GM19239 (cell line): ENCODE measurements at places on chromosomes 1 and 21.

- no peak for DNase-seq
Observed at GRCh38 chr1:153852170-153852569, 70.6 kb downstream of the GATAD2B start.

GRCh38 chr21:29279558-29279957 is 19.2 kb upstream of the BACH1 start:
- DNase-seq, result no peak

DNA sequence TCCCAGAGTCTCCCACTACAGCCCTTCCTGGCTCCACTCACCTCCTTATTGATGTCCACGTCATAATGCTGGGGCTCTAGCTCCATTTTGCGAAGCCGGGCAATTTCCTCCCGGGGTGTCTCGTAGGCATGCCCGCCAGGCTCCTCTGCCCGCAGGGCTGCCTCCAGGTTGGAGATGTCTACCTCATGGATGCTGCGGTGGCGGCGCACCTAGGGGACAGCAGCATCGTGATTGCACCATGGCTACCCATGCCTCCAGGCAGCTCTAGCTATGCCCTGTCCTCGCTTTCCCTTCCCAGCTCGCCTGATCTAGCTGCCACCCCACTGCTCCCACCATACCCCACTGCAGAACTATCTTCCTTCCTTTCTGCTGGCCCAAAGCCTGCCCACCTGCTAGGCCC is 15.1 kb upstream of the GOLT1A start:
- no peak for DNase-seq

DNA sequence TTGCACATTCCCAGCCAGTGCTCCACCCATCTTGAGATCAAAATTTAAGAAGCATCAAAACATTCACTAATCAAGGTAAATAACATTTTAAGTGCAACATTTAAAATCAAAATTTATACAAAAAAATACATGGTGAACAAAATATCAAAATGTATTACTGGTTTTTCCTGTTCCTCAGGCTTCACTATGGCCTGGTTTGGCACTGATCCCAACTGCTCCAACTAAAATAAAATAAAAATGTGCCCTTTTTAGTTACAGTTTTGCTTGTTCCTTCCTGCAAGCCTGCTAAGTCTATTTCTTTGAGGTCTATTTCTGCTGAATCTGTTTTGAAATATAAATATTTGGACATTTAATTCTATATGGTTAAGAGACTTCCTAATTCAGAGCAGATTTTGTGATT is 54.9 kb downstream of the ADAMTS1 start:
- DNase-seq, result no peak

- no peak for DNase-seq
Observed at GRCh38 chr1:3036447-3037280, 15.4 kb downstream of the ACTRT2 start.

DNA sequence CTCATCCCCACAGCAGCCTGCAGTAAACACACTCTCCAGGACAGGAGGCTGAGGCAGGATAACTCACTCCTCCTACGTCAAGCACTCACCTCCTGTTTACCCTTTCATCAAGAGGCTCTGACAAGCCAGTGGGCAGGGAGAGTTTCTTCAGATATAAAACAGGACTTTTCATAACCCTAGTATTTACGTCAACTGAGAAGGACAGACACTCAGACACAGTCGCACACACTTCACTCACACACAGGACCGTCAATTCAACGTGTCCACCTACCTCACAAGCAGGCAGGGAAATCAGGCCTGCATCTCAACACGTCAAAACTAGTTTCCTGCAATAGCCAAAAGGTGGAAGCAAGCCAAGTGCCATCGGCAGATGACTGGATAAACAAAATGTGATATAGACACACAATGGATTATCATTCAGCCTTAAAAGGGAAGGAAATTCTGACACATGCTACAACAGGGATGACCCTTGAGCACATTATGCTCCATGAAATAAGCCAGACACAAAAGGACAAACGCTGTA is 48.6 kb downstream of the ITPKB start:
- DNase-seq, result no peak

GRCh38 chr1:52192436-52192835 is 50.5 kb downstream of the ZFYVE9 start:
- DNase-seq, result no peak

DNA sequence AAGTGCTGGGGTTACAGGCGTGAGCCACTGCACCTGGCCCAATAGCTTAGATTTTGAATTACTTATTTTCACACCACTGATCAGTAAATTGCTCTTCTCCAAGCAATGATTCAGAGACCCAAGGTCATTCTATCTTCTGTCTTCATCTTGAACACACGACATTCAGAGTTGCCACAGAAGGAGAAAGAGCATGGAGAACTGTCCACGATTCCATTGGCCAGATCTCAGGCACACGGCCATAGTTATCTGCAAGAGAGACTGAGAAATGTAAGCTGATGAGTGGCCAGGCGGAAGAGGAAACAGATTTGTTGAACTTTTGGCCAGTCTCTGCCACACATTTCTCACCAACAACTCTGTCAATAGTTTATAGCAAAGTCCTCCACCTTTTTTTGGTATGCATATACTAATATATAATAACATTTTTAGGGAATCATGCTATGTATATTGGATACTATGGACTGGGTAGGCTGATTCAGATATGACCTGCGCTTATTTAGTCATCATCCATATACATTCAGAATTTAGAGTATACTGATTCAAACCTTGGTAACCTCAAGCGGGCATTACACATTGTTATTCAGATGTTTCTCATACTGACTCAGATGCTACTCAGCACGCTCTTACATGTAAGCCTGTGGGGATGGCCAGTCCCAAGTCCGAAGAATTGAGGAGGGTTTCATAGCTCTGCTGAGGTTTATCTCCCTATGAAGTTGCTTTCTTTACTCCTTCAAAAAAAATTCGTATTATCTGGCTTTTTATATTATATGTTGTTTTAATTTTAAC is 25.5 kb upstream of the CAP1 start:
- no peak for DNase-seq

- DNase-seq, result no peak
Observed at GRCh38 chr1:55217226-55217986, 2.2 kb upstream of the USP24 start.

- no peak for DNase-seq
Observed at GRCh38 chr1:1020415-1021009, 592 bp downstream of the AGRN start.

DNA sequence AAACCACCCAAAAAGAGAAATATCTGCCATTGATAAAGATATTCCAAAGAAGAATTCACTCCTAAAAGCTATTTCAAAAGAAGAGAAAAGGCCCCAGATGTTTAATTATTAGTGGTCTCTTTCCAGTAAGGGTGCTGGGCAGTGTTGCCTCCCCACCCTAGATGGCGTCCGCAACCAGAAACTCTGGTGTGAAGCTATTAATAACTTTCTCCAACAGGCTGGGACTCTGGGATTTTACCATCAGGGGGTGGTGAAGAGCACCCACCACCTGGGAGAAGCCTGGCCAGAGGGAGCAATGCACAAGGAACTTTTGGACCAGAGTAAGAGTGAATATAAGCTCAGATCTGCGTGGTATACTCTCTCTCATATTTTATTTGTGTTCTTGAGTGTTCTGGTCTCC is 115.4 kb upstream of the TIAM1 start:
- DNase-seq, result no peak

DNA sequence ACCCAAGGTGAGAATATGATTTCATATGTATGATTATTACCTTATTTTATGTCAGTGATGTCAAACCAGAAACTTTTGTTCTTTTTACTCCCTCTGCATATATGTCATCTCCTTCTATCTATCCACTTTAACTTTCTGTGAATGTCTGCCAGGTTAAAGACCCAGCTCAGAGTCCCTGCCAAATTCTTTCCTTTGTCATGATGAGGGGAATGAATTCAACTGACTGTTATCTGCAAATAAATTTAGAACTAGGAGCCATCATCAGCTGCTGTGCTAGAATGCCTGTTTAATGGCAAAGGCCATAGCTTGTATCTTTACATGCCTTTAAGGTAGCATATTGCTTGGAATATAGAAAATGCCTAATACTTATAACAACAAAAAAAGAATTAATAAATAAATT is 815.6 kb upstream of the NEGR1 start:
- DNase-seq, result no peak

- DNase-seq, result no peak
Observed at GRCh38 chr1:168442931-168443330, 100.9 kb downstream of the XCL2 start.

GRCh38 chr1:114149211-114149610 is 4.5 kb downstream of the SYT6 start:
- DNase-seq, result no peak
